Stimulated activated CD8-positive, alpha-beta memory T cell treated with anti-CD3 and anti-CD28 coated beads, Interleukin-15, amount 100 ng/mL, for 4 hours (primary cell): ENCODE measurements at places on chromosomes 2 and 18.

GRCh38 chr2:237305579-237305978, 108.4 kb downstream of the COL6A3 start:
- no peak for DNase-seq

DNA sequence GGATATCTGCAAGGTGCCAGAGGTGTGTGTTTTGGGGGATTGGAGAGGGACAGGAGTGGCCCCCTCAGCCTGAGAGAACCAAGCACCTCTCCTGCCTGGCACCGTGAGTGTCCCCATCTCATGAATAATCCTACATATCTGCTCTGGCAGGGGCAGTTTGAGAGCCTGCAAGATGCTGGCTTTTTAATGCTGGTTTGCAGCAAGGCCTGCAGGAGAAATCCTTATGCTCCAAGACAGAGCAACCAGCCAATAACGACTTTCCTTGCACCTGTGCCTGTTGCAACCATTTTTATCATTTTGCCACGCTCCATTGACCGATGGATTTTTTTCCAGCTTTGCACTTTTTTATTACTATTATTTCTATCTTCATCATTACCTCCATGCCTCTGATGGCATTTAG, 259.4 kb upstream of the SKOR2 start:
- DNase-seq, result no peak

DNA sequence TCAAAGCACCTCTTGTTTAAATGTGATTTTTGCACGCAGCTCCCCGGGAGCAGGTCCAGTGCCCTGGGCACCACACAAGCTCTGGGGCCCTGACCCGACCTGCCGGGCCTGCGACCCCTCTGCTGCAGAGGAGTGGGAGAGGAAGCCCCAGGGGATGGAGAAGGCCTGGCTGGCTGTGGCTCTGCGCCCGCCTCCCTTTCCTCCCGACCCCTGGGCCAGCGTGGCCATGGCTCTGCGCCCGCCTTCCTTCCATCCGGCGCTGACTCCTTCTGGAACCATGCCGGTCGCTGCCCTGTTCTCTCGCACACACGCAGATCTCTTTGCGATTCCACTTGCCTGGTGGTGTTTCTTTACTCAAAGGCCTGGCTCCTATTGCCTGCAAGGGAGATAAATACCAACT, 166.5 kb upstream of the SALL3 start:
- DNase-seq, result no peak

DNA sequence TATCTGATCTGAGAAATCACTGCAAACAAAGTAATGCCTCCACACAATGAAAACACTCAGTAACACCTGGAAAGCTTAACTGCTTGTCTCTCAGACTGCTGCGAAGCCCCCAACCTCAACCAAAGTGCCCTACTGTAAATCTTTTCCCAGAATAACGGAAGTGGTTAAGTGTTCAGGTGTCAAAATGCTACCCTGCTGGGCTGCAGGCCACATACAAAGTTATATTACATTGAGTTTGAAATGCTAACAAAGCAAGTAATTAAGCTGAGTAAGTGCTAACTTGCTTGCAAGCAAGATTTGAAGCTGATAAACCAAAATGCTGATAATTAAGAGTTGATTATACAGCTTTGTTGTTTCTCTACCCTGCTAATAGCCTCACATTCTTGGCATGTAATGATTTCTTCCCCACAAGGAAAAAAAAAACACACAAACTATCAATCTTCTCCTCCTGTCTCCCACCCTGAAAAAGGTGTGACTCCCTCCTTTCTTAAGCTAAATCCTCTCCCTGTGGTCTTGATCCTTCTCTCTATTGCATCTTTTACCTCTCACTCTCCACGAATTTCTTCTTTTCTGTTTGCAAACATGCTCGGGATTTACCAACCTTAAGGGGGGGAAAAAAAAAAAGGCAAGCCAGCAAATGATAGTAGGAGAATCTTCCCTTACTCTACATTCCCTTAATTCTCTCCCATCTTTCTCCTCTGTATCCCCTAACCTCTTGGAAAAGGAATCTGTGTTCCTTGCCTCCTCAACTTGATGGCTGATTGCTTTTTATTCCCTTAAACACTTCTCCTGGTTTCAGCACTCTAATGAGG, 266.8 kb upstream of the SIX3 start:
- no peak for DNase-seq

DNA sequence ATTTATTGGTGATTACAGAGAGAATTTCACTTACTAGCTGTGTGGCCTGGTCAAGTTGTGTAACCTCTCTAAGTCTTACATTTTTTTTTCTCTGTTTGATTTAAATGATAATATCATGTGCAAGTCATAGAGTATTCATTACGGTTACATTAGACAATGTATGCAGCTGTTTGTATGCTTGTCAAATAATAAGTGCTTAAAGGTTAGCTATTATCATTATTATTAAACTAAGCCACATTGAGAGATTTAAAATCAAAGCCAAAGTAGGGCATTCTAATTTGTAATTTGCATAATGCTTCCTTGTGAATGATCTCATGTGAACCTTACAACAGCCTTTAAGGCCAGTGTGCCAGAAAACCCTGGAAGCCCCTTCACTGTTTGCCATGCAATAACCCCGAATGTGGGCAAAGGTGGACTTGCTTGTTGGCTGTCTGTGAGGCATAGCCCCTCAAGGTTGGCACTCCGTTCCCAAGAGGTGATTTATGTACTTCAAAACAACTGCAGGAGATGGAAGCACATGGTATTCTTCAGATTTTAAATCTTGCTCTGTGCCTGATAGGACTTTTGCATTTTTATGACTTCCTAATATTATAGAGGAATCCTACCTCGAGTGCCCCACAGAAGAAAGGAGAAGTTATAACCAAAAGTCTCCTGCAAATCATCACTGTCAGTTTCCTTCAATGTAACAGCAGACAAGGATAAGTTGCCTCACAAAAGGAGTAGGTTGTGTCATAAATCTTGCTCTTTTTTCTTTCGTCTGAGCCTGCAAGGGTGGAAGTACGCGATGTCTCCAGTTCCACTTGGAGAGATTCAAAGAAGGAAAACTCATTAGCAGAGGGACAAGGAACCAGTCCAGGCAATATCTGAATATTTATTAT, 272.0 kb downstream of the TGIF1 start:
- no peak for DNase-seq

DNA sequence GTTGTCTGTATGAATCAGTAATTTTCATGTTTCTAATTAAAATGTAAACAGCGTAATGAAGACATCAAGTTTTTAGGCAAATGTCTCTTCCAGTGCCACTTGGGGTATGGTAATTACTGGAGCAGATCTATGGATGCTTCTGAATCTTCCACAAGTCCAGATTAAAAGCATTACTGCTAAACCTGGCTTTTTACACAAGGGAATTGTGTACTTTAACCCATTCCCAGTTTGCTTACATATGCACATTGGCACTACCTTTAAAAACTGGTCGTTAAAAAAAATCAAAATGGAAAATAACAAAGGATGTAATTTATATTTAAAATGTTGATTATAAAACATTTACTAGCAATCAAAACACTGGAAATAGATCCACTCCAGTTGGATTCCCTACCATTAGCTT, 19.7 kb downstream of the FIGN start:
- DNase-seq, result no peak

DNA sequence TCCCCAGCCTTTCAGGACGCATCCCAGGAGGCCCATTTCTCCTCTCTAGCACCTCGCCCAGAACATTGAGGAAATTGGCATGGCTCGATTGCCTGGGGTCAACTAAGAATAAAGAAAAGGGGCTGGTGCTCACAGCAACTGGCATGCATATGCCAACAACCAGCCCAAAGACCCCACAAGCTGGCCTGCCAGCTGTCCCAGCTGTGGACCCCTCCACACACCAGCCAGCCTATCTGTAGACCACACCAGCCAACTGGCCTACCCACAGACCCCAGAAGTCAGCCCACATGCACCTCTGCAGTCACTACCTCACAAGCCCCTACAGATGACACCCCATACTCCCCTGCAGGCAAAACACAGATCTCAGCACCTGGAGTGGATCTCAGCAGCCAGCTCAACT, 123.8 kb upstream of the ID2 start:
- no peak for DNase-seq

DNA sequence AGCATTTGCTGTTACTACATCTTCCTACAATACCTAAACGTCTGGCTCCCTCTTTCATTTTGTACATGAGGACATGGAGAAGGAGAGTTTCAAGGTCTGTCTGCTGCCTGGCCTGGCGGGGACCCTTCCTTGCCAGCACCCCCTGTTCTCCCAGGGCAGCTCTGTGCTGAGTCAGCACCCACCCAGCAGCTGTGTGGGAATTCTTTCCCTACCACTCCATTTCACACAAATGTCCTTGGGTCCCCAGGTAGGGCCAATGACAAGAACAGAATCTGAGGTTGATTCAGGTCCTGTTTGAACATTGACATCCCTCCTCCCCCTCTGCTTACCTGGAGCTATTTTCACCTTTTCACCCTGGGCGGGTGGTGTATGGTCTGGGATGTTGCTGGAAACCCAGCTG, 129.9 kb upstream of the ITGA6 start:
- no peak for DNase-seq

- no peak for DNase-seq
Measured at GRCh38 chr2:197130318-197130717, 180.3 kb downstream of the ANKRD44 start.

GRCh38 chr2:143649226-143649740, 520.1 kb downstream of the ARHGAP15 start:
- no peak for DNase-seq

GRCh38 chr2:72157871-72158771, 10.5 kb upstream of the CYP26B1 start:
- no peak for DNase-seq

- DNase-seq, result no peak
Measured at GRCh38 chr2:40242315-40242714, 209.6 kb downstream of the SLC8A1 start.

DNA sequence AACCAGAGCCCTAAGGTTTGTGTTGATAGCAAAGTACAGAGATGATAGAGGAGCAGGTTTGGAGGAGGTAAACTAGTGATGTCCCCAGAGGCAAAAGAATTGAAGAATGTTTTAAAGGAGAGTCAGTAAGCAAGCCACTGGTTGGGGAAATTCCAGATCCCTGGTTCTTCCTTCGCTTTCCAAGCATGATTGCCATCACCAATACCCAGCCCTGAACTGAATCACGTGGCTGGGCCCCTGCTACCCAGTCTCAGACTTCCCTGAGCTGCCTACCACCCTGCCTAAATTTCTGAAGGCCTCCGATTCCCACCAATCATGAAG, 310.8 kb upstream of the STON1 start:
- DNase-seq, result no peak

- DNase-seq, result no peak
Measured at GRCh38 chr2:189514104-189514503, 66.5 kb downstream of the SLC40A1 start.

DNA sequence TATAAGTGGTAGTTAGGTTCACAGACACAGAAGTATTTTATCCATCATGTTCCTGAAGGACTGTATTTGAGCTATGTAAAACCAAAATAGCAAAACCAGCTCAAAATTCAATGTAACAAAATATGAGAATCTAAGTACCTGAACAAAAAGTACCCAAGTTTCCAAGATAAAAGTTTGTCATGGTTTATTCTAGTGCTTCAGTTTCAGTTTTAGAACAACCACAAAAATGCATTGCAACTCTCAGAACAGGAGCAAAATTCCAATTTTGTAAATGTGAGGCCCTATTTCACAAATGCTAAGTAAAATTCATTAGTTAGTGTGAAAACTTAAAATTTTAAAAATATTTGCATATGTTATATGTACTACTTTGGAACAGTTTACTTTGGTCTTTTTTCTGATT, 5.0 kb upstream of the ALPK2 start:
- no peak for DNase-seq

DNA sequence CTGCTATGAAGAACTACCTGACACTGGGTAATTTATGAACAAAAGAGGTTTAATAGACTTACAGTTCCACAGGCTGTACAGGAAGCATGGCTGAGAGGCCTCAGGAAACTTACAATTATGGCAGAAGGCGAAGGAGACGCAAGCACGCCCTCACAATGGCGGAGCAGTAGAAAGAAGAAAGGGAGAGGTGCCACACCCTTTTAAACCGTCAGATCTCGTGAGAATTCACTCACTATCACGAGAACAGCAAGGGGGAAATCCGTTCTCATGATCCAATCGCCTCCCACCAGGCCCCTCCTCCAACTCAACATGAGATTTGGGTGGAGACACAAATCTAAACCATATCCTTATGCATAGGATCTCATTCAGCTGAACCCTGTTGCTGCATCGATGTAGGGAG, 84.6 kb upstream of the ZNF532 start:
- no peak for DNase-seq

- DNase-seq, result no peak
Measured at GRCh38 chr18:26457611-26458353, 90.6 kb downstream of the KCTD1 start.

DNA sequence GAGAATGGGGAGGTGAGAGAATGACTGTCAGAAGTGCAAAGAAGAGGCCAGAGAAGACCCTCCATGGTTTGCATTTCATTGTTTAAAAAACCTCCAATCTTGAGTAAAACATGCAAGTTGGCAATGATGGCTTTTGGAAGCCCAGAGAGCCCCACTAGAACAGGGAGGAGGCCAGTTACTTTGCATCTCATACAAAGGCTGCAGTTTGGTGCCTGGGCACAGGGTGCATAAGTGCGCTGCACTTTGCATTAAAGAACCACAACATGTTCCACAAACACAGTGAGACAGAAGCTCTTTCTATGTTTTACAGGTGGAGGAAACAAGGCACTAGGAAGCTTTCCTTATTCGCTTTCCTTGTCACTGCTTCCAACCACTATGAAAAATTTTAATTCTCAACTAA, 25.4 kb downstream of the PSTPIP2 start:
- DNase-seq, result no peak

DNA sequence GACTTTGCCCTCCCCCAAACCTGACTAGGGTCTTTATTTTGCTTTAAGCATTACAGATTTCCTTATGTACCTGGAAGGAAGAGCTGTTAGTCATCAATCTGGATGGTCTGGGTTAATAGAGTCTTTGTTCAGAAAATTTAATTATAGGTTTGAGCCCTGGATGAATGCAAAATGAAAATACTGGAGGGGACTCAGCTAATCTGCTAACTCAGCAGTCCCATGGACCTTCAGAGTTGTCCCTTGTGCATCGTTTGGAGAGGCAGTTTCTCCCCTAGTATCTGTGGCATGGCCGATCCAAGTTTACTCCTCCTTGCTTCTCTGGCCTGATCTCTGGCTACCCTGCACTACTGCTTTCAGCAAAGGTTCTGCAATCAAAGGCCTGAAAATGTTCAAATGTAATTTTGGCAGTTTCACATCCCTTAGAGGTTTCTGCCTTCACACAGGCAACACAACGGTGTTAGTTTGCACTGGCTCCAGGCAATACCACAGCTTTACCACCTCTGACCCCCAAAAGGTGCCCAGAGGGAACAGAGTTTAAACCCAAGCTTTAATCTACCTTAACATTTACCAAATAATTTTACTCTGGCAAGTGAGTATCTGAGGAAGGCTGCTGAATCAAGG, 134.3 kb downstream of the THADA start:
- DNase-seq, result no peak

- no peak for DNase-seq
Measured at GRCh38 chr2:1715184-1716013, 28.9 kb downstream of the PXDN start.

DNA sequence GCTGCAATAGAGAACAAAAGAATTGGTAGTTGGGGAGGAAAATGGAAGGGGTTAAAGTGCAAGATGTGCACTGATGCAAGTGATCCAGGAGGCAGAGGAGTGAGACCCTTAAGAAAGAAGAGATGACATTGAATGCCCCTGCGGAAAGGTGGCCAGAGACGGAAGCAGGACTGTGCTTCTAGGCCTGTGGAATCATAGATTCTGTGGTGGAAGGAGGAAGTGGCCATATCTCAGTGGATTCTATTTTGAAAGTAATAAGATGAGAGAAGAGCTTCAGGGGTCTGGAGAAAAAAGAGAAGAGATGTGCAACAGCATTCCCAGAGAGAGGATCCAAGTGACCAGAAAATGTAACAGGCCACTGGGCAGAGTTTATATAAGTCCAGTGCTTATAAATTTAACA, 18.6 kb upstream of the GYPC start:
- no peak for DNase-seq
